ENCODE measurements at places on chromosomes 7 and 10.

GRCh38 chr7:54091322-54091721 lies 450.9 kb upstream of the VSTM2A start:
- DNase-seq, result no peak

DNA sequence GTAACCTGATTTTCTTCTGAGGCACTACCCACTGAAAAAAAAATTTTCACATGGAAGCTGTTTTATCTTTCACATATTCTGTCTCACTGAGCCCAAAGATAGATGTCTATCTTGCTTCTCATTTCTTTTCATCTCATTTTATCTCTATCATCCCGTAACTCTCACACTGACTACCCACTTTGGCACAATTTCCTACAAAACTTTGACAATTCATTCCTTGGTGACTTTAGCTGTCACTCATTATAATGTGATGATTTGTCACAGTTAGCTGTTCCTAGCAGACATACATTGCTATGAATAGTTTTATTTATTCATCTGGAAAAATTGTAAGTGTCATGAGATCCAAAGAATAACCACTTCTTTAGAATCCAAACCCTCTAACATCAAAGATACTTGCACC lies 589.9 kb upstream of the TEX47 start:
- DNase-seq, result no peak

DNA sequence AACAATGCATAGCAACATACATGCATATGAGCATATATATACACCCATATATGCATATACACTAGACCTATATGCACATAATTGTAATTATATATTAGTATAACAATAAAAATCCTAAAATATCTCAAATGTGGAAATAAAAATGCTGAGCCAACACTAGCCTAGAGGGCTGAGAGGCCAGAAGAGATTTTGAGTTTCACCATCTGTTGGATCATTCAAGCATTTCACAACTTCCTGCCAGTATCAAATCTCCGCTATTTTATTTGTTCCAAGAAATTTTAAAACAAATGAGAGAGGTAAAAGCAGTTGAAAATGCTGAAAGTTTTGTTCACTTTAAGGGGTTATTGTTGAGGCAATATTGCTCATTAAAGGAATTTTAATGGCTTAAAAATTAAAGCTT lies 187.0 kb downstream of the PCDH15 start:
- no peak for DNase-seq

DNA sequence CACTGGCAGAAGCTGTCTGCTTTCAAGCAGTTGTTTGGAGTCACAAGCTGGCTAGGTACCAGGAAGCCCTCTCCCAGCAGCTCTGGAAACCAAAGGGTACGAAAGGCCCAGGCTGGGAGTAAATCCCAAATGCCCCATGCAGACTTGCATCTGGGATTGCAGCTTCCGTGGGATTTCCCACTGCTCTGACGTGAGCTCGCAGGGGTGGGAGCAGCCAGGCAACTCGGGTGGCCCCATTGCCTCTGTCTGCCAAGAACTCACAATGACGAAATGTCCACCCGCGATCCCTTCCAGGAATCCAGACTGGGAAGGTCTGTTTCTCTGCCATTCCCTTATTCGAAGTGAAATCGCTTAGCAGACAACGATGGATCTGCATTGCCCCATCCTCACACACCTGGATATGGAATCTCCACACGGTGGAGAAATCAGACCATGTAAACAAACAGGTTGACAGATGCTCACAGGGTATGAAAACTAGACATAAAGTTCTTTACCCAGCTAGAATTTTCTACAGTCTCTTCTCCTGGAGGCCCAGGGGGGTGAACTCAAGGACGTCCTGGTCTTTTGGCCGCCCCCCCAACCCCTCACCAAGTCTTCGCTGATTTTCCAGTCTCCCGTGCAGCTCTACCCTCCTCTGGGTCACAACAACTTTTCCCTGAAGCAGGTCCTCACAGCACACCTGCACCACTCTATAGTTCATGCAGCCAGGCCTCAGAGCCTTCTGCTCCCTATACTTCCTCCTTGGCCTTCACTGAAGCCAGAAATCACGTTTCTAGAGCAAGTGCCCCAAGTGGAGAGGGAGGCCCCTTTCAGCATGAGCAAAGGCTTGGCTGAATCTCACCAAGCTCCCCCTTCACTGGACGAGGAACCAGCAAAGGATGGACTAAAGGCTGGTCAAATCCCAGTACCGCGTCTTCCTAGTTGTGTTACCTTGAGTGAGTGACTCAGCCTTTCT lies 20.0 kb downstream of the SH3PXD2A start:
- no peak for DNase-seq

- no peak for DNase-seq
Measured at GRCh38 chr10:118054383-118054782, 7.6 kb upstream of the RAB11FIP2 start.

DNA sequence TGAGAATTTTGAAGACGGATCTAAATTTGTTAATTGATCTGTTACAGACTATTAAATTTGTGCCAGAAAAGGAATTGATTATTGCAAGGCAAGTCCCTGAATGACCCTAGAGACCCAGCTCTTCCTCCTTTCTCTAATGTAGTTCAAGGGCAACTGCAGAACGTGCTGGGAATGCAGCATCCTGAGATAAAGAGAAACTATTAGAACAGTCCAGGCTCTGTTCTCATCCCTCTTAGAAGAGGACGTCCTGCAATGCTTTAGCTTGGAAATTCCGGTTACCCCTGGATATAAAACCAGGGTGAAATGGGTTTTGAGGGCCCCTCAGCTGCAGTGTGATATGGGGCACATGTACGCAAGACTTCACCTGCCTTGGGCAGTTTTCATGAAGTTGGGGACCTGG lies 67.3 kb downstream of the PTN start:
- DNase-seq, result no peak

DNA sequence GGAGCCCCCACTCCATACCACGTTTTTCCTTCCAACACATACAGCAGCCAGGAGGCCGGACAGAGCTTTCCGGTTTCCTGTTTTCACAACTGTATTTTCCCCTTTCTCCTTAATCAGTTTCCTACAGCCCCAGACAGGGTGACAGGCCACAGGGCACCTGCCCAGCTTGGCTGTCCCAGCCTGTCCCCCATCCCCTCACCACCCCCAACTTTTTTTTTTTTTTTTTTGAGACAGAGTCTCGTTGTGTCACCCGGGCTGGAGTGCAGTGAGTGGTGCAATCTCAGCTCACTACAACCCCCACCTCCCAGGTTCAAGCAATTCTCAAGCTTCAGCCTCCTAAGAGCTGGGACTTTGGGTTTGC lies 10.3 kb upstream of the HSPB1 start:
- DNase-seq, result no peak

- DNase-seq, result no peak
Measured at GRCh38 chr7:117912421-117912820, 39.2 kb upstream of the CTTNBP2 start.

GRCh38 chr10:3887885-3888476 lies 103.0 kb upstream of the KLF6 start:
- DNase-seq, result no peak

DNA sequence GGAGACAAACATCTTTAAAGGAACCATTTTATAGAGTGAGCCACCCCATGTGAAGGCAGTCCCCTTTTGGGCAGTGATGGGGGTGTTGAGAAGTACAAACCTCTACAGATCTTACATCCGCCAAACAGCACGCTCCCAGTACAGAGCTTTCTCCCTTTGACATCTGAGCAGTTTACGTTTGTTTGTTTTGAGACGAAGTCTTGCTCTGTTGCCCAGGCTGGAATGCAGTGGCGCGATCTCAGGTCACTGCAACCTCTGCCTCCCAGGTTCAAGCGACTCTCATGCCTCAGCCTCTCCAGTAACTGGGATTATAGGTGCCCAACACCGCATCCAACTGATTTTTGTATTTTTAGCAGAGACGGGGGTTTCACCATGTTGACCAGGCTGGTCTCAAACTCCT lies 128.9 kb downstream of the CCDC3 start:
- DNase-seq, result no peak

- no peak for DNase-seq
Measured at GRCh38 chr10:113099431-113100183, 149.6 kb downstream of the TCF7L2 start.

DNA sequence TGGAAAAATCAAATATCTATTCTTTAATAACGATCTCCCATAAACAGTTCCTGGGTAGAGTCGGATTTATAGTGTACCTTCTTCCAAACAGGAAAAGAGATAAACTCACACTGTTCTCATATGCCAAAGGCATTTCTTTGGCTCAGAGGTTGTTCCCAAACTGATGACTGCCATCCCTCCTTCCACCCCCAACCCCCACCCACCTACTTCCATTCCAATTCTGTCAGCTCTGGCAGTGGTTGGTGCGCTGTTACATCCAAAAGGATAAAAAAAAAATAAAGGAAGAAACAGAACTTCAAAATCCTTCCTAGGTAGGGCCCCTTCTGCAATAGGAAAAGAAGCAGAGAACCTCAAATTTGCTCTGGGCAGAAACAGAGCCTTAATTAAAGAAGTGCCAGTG lies 104.7 kb downstream of the DGKI start:
- DNase-seq, result no peak

DNA sequence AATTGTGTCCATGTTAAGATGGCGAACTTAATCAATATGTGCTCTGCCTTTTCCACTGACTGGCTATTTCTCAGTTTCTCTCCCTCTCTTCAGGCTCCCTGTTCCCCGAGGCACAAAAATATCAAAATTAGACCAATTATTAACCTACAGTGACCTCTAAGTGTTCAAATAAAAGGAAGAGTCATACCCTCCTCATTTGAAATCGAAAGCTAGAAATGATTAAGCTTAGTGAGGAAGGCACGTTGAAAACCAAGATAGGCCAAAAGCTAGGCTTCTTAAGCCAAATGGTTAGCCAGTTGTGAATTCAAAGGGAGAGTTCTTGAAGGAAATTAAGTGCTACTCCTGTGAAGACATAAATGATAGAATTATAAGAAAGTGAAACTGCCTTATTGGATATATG lies 81.1 kb upstream of the MBL2 start:
- no peak for DNase-seq

DNA sequence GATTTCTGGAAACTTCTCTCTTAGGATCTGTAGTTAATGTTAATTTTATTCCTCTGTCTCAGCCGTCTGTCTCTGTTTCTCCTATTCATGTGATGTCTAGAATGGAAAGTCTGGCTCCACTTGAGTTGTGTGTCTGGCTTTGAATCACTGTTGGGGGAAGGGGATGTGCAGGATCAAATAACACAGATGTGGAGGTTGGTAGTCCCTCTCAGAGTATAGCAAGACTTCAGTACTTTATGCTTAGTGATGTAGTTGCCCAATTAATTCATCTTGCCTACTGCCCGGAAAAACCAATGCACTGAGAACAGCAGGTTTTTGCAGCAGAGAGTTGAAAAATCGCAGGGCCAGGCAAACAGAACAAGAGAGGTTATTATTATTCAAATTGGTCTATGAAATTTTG lies 79.2 kb downstream of the PHTF2 start:
- no peak for DNase-seq

GRCh38 chr10:31187607-31188210 lies 131.3 kb upstream of the ZEB1 start:
- DNase-seq, result no peak

Measured in HCT116 (cell line).